Anterior cingulate cortex (tissue), 58 donors: ENCODE measurements at places on chromosomes 6 and 20.

- no peak for DNase-seq
Observed at GRCh38 chr20:64149809-64150560, 14.3 kb upstream of the MYT1 start.

DNA sequence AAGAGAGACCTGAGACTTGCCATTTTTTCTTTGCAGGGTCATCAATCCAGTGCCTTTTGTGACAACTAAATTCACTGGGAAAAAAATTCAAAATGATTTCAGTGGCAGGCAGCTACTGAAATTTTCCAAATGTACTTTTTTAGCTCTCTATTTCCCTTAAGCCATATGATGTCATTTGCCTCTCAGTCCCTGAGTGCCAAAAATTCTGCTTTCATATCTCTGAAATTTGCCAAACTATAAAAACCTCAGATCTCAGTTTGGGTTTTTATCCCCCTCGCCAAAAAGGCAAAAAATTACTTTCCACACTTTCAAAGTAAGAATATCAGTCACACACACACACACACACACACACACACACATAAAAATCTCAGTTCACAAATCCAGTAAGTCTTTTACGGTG lies 651.3 kb upstream of the ARID1B start:
- no peak for DNase-seq

DNA sequence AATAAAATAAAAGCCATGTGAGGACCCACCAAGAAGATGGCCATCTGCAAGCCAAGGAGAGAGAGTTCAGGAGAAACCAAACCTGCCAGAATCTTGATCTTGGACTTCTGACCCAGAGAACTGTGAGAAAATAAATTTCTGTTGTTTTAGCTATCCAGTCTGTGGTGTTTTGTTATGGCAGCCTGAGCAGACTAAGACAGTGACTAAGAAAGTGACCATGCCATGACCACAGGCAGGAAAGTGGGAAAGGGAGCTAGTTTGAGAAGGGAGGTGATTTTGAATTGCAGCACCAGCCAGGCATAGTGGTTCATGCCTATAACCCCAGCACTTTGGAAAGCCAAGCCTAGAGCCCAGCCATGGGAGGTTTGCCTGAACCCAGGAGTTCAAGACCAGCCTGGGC lies 21.9 kb upstream of the C6orf62 start:
- DNase-seq = no peak

- DNase-seq = no peak
Observed at GRCh38 chr6:9841886-9842725, 572.8 kb downstream of the TFAP2A start.

DNA sequence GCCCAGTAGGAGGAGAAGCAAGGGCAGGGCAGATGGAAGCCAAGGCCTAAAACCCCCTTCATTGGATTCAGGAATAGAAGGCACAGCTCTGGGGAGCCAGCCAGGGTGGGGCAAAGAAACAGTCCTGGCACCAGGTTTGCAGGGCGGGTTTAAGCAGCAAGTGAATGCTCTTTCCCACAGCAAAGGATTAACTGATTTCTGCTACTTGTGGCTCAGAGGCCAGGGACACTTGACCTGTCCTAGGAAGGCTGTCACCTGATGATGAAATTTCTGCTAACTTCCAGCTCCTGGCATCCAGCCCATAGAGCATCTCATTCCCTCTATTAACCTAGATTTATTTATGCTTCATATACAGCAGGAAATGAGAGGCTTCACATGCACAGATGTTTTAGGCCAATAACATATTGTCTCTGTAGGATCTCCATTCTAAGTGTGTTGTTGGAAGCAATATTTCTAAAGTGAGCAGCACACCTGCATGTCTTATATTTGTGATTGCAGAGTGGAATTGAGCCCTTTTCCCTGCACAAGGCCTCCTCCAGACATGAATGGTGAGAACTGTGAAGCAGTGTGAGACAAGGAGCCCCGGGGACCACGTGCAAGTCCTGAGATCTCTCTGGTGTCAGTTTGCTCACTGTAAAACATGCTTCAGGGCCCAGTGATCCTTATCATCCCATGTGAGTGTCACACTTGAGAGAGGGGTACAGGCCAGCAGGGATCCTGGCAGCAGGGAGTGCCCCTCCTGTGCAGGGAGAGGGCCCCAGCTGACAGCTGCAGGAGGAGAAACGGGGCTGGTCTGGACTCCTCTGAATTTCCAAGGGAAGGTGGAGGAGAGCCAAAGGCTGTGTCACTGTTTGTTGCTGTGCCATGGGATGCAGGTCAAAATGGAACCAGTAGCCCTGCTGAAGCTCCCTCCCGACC lies 41.1 kb upstream of the CST5 start:
- no peak for DNase-seq

GRCh38 chr20:20000211-20000968 lies 16.8 kb upstream of the NAA20 start:
- DNase-seq = no peak

DNA sequence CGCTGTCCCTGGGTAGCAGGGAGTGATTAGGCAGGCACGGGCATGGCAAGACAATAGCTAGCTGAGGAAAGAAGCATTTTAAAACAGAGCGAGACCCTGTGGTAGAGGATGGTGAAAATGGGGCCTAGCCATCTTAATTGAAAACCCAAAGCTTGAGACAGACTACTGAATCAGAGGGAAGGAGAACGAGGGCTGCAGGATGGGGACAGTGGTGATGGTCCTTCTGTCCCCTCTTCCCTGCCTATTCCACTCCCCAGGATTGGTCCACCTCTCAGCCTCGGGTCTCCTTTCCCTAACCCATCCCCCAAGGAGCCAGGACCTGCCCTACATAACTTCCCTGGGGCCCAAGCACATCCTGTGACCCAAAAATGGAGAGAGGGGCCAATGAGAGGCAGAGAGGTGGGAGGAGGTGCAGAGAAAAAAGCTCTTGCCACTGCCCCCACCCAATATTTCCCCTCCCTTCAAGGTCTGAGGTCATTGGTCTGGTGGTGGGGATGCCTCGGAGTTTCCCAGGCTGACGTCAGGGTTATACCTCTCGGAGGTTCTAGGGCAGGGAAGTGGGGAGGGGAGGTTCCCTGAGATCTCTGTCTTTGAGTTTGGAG lies 884 bp upstream of the CUTA start:
- no peak for DNase-seq

DNA sequence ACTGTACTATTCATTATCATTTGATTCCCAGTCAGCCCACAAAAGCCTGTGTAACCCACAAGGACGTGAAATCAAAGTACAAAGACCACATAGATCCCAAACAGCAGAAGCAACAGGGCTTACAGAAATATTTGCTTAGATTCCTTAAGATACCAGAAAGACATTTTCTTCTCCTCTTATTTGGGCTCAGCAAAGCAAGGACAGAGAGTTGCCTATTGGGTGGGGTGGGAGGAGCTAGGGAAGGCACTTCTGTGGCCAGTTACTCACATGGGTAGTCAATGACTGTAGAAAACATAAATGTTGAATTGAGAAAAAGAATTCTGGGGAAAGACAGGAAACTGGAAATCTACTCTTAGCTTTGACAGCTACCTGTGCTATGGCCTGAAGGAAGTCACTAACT lies 19.8 kb downstream of the PDE7B start:
- no peak for DNase-seq

GRCh38 chr6:7939864-7940228 lies 29.3 kb upstream of the TXNDC5 start:
- DNase-seq = no peak

- no peak for DNase-seq
Observed at GRCh38 chr20:63308218-63308911, 15.4 kb downstream of the COL20A1 start.

- DNase-seq = no peak
Observed at GRCh38 chr6:52087498-52087999, at the start of gene PKHD1. TSS of gene PKHD1 (minus strand) at chr6:52087613. CDS start at chr6:52084933, 2,680 bp downstream.

DNA sequence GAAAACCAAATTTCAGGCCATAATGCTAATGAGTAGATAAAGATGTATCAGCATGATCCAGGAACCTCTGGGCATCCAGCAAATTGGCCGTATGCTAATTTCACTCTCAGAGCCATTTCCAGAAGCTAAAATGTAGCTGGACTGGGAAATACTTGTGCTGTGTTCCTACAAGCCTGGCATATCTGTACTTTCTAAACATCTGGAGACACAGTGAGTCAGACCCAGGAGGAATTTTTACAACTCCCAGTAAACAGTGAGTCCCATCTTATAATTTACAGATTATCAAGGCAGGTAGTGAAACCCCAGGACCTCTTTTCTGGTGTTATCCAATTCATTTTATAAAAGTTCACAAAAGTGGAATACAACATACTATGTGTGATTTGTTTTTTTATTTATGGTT lies 683.0 kb upstream of the ADGRB3 start:
- no peak for DNase-seq

DNA sequence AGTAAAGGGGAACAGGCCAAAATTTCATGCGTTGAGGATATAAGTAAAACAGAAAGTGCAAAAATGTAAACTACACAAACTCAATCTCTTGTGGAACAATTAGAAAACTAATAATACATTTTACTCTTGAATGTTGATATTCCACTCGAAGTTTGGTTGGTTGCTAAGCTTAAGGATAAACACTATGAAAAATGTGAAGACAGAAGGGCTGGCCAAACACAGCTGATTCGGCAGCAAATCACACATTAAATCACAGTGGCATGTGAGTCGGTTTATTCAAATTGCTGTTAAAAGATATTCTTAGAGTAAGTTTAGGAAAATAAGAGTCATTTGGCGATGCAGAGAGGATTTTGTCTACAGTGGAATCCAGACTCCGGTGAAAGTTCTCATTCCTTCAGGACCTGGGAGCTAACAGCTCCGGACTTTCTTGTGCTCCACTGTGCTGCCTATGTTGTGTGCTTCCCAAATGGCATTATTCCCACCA lies 1.4 kb upstream of the EPM2A start:
- DNase-seq = no peak

DNA sequence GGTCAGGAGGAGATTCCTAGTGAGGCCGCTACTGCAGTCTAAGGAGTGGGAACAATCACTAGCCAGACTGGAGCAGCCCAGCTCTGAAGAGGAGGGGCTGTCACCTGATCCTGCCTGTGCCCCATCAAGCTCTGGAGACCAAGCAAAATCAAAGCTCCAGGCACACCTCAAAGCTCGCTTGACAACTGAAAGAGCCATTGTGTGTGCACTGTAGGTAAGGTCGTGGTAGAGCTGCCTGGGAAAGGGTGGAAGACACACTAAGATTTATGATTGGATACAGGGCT lies 58.2 kb downstream of the CSE1L start:
- no peak for DNase-seq

GRCh38 chr6:34143884-34144580 lies 1.9 kb downstream of the GRM4 start:
- no peak for DNase-seq

GRCh38 chr6:139482287-139482686 lies 107.8 kb upstream of the CITED2 start:
- DNase-seq = no peak

GRCh38 chr6:11701573-11701972 lies 77.0 kb downstream of the ADTRP start:
- no peak for DNase-seq

DNA sequence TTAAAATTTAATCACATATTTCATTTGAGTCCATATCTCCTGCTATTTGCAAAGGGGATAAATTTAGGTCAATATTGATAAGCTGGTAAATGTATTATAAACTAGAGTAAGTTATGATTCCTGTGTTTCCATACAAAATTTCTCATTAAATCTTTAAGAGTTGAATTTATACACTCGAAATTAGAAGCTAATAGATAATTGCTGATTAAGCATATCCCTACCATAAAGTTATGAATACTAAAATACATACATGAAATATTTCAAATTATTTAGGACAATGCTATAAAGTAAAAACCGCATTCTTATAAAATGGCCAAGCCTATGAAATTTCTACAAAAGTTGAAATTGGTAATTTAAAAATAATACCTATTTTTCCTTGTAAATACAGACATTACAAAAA lies 71.5 kb downstream of the FAM184A start:
- no peak for DNase-seq

DNA sequence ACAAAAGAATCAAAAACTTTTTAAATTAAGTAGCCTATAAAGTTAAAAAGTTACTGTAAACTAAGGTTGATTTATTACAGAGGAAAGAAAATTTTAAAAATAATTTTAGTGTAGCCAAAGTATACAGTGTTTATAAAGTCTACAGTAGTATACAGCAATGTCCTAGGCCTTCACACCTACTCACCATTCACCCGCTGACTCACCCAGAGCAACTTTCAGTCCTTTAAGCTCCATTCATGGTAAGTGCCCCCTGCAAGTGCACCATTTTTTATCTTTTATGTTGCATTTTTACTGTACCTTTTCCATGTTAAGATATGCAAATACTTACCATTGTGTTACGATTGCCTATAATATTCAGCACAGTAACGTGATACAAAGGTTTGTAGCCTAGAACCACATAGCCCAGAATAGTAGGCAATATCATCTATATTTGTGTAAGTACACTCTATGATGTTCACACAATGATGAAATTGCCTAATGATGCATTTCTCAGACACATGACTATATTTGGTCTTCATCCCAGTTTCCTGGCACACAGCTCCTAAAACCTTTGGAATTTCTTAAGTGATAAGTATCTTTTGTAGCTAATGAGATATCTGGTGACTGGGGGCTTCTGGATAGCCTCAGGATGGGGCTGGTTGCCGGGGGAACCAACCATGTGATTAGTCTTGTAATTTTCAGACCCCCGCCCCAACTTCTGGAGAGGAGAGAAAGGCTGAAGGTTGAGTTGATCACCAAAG lies 111.0 kb downstream of the MRPL14 start:
- no peak for DNase-seq

DNA sequence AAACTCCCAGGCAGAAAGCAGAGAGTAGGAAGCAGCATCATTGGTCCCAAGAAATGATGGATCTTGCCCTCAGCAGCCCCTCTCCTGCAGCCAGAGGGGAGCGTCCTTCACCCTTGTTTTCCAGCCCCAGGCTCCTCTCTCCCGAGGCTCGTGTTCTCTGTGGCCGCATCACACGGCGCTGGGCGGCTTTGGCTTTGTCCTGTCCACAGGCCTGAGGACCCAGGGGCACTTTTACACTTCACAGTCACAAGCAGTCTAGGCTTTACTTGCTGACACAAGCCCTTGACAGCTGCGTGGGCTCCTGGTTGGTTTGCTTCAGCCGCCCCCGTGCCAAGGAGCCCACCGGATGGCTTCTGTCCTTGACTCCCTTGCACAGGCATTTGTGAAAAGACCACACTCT lies 175.4 kb upstream of the THBS2 start:
- DNase-seq = no peak

- DNase-seq = no peak
Observed at GRCh38 chr20:58554541-58554940, 39.3 kb upstream of the APCDD1L start.
